HCT116 (cell line): ENCODE measurements at places on chromosomes 3 and 15.

DNA sequence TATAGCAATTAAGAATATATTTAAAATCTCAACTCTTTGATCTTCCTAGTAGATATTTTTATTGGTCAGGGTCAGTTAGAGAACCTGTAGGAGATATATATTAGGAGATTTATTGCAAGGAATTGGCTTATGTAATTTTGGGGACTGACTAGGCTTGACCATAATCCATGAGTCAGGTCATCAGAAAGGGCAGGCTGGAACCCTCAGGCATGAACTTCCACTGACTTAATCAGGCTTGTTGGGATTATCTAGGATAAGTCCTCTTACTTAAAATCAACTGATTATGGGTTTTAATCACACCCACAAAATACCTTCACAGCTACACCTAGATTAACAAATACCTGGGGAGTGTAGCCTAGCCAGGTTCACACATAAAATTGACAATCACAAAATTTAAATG is 156.1 kb downstream of the MYRIP start:
- DNase-seq = no peak

GRCh38 chr3:123396171-123397049 is 52.5 kb downstream of the ADCY5 start:
- no peak for DNase-seq

DNA sequence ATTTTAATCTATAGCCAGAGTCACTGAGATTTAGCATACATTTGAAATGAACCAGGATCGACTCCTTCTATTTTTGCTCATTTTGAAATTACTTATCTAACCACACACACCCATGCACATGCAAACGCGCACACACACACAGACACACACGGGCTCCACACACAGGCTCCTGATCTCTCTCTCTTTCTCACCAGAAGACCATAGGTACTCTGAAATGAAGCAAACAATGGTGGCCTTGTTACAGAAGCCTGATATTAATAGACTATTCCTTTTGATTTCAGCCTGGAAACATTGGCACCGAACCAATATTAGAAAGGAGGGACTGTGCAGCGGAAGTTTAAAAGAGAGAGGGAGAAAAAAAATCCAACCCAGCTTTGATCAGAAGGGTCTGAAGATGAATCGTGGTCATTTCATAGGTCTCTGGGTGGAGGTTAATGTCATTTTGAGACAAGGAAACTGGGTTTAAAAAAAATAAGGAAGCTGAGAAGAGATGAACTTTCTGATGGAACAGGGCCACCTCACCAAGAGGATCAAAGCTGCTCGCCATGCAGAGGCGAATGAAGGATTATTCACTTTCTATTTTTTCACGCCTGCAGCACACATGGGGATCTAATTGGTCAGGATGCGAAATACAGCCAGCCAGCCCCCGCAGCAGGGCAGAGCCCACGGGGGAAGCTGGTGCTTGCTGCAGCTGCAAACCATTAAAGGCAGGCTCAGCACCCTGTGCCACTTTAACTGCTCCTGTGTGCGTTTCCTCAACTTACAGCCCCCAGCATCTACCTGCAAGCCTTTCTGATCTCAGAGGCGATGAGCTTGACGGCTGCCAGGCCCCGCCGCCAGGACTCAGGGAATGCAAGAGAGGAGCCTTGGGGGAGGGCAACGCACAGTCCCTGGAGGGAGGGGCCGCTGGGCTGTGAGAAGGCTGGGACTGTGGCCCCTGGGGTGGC is 88.8 kb downstream of the HES1 start:
- peak; percentile 13 for DNase-seq

- DNase-seq = no peak
Observed at GRCh38 chr15:58977887-58978286, 9.6 kb upstream of the RNF111 start.

DNA sequence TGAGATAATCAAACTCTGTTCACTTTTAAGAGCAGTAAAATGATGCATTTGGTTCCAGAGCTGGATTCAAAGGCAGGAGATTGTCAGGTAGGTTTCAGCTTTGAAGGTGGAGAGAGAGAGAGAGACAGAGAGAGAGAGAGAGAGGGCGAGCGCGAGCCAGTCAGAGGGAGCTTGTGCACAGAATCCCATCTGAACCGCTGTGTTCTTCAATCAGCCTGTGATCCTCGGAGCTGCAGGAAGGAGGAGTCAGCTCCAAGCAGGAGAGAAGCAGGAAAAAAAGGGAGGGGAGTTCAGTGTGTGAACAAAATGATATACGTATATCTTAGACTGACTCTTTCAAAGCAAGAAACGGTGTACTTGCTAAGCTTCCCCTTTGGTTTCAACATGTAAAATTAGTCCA is at the start of gene GPR149:
GPR149 (minus strand) TSS at position 177 of the 400 bp plus-strand sequence. CDS start 575 bp downstream, outside the sequence.
- peak; percentile 23 for DNase-seq

DNA sequence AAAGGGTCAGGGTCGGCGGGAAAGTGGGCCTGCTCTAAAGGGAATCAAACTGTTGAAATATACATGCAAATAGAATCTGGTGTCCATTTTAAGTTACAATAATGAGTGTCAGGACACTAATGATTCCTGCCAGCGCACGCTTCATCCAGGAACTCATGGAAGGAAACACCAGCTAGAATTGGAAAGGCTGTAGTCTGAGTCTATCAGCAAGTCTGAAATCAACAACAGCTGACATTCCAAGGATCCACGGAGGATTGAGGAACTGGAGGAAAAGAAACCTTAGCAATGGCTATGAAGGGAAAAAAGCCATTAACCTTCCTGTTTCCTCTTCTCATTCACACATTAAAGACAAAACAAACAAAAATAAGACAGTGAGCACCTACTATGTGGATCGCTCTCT is 1063.1 kb downstream of the NTRK3 start:
- no peak for DNase-seq

DNA sequence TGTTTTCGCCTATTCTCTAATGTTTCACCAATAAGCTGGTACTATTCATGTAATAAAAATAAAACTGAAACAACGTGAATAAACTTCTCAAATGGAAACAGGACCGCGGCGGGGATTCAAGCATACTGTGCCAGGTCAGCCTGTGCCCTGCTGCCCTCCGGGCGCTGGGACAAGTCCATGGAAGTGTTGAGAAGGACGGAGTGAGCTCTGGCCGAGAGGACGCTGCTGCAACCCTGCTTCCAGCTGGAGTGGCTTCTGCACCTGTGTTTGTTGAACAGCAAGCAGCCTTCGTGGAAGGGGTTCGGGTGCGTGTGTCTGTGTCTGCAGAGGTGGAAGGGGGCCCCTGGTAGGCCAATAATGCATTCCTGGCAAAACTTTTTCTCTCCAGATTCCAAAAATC is 50.0 kb upstream of the PCSK6 start:
- no peak for DNase-seq

DNA sequence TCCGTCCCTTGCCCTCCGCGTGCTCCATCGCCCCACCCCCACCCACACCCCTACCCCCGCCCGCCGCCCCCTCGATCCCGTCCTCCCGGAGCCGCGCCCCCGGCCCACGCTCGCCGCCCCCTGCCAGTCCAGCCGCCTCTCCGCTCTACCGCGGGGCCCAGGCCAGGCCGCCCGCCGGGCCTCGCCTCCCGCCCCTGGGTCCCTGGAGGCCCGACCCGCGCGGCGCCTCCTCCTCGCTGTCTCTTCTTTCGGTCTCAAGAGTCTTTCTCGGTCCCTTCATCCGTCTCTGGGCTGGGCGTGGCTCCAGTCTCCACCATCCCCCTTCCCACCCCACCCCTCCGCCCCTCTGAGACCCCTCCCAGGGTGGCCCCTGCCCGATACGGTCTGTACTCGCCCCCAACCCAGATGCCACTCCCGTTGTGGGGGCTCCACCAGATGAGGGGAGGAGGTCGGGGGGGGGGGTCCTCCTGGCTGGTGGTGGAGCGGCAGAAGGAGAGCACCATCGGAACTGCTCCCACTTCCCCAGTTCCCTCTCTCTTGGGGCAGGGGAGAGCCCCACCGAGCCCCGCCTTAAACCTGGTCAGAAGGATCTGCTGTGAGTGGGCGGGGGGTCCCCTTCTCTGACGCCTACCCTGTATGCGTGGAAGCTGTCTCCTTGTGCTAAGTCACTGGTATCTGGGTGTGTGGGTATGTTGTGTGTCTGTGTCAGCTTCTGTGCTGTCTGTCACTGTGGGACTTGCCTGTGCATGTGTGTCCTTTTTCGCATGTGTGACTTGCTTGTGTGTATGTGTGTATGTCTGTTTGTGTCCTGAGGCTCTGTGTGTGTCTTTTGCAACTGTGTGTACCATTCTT is 1.0 kb downstream of the PRKCD start:
- DNase-seq = no peak

DNA sequence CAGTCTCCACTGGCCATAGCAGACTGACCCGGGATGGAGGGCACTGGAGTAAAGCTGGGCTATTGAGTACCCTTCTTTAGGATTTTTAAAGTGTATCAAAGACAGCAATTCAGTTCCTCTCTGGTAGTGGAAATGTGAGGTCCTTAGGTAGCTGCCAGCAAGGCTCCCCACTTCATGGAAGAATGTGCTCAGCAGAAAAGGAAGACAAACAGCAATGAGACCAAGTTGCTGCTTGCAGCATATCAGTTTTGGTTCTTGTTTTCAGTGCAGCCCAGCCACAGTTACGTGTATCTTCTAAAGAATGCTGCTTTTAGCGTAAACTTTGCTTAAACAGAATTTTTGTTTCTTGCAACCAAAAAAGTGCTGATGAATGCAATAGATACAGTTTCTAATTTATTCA is 374.0 kb upstream of the CBLB start:
- DNase-seq = no peak

GRCh38 chr3:51388286-51389029 is 2.6 kb upstream of the RBM15B start:
- DNase-seq = peak; percentile 26

GRCh38 chr3:112377568-112378071 is 44.7 kb downstream of the CD200 start:
- no peak for DNase-seq

GRCh38 chr15:60496853-60497252 is 17.9 kb upstream of the ICE2 start:
- DNase-seq = no peak

DNA sequence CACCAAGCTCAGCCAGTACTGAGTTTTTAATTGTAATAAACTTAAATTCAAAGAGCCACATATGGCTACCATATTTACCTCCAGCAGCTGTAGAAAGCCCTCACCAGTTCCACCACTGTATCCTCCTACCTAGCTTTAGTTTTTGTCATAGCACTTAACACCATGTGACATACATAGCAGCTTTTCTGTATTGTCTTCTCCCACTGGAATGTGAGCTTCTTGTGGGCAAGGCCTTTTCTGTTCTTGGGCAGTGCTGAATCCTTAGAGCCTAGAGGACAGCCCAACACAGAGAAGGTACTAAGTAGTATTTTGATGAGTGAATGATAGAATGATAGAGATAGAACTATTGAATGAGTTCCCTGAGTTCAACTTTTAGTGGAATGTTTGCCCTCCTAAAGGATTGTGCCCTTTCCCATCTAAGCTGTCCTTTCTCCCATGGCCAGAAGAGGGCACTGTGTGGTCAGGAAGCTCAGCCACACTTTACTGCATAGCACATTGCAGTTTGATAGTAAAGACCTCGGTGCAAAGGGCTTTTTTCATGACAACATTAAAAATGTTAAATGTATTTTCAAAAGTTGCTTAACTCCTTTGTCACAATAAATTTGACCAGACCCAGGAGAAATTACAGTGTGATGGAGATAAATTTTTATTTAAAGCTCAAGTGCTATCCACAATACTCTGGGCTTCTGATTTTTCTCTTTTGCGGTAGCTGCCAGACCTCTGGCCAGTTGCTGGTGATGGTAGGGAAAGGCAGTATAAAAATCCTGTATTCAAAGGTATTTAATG is 115.8 kb downstream of the GHSR start:
- no peak for DNase-seq

DNA sequence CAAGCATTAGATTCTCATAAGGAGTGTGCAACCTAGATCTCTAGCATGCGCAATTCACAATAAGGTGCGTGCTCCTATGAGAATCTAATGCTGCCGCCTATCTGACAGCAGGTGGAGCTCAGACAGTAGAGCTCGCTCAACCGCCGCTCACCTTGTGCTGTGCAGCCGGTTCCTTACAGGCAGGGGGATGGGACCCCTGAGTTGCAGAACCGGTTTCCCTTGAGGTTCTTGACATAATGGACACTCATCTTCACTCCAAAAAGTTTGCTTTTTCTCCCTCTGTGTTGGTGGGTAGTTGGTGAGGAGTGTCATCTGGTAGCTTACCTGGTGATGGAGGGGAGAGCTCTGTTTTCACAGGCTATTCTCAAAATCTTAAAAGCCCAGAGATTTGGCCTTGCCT is 324.0 kb upstream of the TBL1XR1 start:
- DNase-seq = no peak

DNA sequence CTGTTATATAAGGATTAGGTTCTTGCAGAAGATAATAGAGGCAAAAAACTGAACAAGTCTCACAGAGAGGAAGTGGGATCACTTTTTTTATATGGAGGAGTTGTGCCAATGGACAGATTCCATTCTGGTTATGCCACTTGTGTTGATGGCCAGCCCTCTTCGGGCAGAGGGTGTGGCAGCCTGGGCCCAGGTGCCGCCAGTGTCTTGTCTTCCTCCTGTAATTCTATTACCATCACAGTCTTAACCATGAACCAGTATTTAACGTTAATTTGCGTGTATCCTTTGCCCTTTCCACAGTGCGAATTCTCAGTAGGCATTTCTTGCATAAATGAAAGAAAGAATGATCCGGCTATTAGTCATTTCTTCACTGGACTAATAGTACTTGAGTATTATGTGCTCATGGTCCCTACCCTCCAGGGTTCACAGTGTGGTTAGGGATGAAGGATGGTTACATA is 7.0 kb upstream of the USP4 start:
- no peak for DNase-seq

- no peak for DNase-seq
Observed at GRCh38 chr3:54192026-54192425, 69.7 kb downstream of the CACNA2D3 start.

GRCh38 chr3:160459450-160459970 is 9.9 kb upstream of the TRIM59 start:
- DNase-seq = no peak

DNA sequence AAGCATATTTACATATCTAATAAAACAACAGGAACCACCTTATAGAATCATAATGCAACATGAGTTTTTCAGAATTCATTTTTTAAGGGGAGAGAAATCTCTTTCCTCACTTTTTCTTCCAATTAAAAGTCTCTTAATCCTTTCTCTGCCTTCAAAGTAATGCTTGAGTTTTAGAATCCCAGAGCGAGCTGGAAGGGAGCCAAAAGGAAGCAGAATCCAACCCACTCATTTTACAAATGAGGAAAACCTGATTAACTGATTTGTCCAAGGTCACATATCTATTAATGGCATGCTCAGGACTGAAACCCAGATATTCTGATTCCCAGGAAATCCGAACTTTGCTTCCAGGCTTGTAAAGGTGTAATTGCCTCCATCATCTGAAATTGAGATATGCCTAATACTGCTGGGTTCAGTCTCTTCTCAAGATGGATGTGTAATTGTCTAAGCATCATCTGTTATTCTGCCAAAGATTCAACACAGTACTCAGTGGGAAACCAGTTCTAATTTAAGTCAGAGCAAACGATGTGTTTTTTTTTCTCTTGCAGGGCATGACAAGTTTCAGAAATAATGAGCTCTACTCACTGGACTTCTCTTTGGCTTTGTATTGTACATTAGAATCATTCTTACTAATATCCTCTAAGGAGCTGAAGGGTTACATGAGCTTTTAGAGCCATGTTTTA is 481.4 kb upstream of the CFAP20DC start:
- DNase-seq = no peak
